ENCODE measurements at places on chromosomes 3 and 15. TPM values are rescaled to one million over a fixed set of nuclear protein-coding genes. Genes with fewer than 3 reads are reported as not detected.
A peak's percentile ranks its signal among the peaks of the same experiment; 100 is the strongest.

The WDR76 gene
- total RNA-seq = 82.4 TPM

The SCN5A gene
- total RNA-seq = 0.35 TPM

The SLC38A3 gene
- total RNA-seq = not detected

The PYGO1 gene
- total RNA-seq = not detected

The LMCD1 gene
- total RNA-seq = 0.81 TPM

The PLD1 gene
- 0.25 TPM for total RNA-seq

The ATP10A gene
- 13.0 TPM for total RNA-seq

The MCF2L2 gene
- total RNA-seq = 1.7 TPM

The BSN gene
- 0.20 TPM for total RNA-seq

The CLDN16 gene
- total RNA-seq = not detected

The NMNAT3 gene
- 7.6 TPM for total RNA-seq

The MON1A gene
- 5.9 TPM for total RNA-seq

The CCR3 gene
- total RNA-seq = not detected

GRCh38 chr3:194879991-194880939 is 194.6 kb downstream of the FAM43A start:
- peak; percentile 23 for DNase-seq

DNA sequence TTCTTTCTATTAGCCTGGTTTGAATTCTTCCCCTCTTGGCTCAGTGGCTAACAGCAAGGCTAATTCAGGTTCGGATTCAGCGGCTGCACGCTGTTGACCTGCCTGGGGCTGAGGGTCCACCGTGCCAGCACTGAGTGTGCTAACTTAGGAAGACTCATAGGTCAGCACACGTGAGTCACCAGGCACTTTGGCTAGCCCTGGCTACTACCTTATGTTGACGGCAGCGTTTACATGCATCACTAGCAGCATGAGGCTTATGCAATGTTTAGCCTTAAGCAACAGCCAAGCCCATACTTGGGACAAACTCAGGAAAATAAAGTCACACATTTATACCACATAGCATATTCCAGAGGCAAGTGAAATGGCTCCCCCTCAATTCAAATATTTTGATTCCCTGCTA is 137.7 kb downstream of the RAB11A start:
- no peak for DNase-seq

GRCh38 chr3:132347811-132348210 is 30.6 kb downstream of the ACP3 start:
- no peak for DNase-seq

DNA sequence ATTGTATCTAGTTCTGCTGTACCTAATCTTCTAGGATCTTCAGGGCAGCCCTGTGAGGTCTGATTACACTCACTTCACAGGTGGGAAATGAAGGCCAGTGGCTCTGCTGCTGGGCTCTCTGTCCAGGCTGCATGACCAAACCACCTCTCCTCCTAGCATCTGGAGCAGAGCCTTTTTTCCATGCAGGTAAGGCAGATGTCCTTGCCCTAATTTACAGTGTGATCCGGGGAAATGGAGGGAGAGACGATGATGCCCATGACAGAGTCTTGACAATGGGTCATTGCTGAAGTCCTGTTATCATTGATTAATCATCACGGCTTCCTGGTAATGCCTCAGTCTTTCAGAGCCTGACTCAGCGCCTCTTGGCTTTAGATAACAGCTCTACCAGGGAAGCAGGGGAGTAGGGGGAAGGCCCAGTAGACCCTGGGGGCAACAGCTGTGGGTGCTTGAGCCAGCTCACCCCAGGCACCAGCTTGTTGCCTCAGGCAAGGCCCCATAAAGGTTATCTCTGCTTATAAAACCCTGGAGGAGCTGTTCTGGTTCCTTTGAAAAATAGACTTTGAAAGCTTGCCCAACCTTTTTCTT is 153.4 kb downstream of the GABRG3 start:
- no peak for DNase-seq

DNA sequence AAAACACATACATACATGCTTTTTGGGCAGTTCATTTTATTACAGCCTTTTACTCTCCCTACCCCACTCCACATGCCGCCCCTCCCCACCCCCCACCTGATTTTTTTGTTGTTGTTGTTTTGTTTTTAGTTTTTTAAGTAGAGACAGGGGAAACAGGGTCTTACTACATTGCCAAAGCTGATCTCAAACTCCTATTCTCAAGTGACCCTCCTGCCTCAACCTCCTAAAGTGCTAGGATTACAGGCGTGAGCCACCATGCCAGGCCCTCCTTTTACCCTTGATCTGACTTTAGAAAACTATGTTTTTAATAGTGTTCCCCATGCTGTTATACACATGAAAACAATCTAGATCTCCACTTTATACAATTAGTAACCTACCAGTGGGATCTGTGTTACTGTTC is 14.8 kb downstream of the PDE12 start:
- DNase-seq = no peak

DNA sequence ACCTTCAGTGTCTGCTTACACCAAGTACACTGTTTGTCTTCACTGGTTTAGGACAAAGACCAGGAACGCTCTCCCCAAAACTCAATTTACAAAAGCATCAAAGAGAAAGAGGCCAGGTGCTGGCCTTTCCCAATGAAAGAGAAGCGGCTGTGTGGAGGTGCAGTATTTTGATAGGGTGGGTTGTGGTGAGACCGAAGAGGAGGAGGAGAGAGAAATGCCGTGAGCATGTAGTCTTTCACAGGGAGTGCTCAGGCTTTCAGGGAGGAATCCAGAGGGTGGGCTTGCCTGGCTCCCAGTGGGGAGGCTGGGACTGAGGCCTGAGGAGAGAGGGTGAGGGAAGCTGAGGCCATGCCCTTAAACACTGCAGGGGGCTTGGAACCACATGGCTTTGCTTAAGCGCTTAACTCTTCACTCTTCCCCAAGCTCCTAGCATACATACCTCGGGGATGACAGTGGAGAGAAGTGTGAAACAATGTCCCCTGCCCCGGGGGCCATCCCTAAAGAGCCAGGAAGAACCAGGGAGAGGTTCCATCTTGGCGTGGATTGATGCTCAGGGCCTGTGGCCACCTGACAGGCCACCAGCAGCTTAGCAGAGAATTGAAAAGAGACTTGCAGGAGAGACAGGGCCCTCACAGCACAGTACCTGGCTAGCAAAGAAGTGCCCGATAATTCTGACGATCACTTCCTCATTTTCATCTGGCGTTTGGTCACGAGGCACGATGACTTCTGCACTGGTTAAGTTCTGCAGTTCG is 60.5 kb downstream of the SENP2 start:
- DNase-seq = no peak

DNA sequence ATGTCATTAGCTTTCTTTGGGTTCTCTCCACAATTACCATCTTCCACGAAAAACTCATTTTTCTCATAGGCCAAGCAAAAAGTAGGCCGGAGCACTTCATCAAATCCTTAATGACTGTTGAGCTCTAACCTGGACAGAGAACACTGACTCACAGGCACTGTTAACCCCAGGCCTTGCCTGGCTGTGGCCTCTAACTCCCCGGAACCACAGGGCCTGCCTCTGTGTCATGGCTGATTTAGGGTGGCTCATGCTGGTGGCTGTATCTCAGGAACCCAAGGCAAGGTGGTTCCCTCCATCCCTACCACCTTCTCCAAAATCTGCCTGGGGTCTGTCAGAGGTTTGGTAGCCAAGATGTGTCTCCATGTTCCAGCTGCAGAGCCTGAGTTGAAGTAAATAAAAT is 3.6 kb downstream of the CRTAP start:
- no peak for DNase-seq

DNA sequence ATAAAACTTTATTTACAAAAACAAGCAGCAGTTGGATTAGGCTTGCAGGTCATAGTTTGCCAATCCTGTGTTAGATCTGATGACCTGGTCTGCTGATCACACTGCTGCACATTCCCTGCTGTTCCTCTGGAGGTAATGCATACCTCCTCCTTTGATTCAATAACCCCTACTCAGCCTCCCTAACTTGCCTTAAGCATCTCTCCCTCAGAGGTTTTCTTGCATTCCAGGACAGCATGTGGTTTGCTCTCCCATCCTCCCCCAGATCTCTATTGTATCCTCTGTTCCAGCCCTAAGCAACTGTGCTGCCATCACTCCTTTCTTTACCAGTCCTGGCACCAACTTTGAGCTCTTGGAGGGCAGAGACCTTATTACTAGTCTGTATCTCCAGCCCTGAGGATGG is 63.4 kb downstream of the CACNA2D3 start:
- no peak for DNase-seq

GRCh38 chr3:15755181-15755580 is 42.6 kb downstream of the ANKRD28 start:
- no peak for DNase-seq

GRCh38 chr3:6444888-6445658 is 415.8 kb upstream of the GRM7 start:
- no peak for DNase-seq

DNA sequence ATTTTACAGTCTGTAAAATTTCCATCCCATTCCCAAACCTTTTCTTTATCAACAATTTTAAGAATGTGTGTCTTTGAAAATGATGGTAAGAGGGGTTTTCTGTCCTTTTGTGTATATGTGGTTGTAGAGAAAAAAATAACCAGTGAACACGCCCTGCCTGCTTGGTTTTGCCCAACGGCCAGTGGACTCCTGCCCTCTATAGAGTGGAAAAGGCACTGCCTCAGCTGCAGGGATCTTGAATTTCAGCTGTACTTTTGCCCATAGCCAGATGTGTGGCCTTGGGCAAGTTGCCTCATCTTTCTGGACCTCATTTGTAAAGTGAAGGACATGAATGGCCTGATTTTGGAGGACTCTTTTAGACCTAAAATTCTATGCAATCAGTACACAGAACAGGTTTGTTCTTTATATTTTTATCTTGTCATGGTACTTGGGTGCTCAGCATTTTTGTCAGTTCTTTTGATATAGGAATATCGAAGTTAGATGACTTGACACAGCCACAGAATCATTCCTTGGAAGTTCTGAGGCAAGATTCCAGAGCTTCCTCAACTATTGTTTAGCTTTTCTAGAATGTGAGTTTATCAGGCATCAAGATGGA is 81.0 kb downstream of the CLDN11 start:
- DNase-seq = peak; percentile 39

DNA sequence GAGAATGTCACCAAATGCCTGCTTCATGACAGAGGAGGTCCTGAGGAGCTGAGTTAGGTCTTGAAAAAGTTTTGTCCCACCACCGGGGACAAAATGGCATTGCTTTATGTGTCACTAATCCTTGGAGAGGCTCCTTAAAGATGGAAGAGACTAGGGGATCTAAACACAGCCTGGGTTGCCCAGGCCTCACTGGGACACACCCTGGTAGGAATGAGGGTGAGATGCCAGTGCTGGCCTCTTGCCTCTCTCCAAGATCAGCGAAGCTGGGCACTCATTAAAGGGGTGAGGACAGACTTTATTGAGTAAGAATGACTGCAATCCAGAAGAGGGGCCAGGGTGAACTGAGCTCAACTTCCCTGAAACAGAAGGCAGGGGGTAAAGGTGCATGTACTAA is 58.5 kb upstream of the KLF13 start:
- no peak for DNase-seq

- DNase-seq = peak; percentile 20
Measured at GRCh38 chr3:168094877-168095610, 680 bp downstream of the GOLIM4 start.

DNA sequence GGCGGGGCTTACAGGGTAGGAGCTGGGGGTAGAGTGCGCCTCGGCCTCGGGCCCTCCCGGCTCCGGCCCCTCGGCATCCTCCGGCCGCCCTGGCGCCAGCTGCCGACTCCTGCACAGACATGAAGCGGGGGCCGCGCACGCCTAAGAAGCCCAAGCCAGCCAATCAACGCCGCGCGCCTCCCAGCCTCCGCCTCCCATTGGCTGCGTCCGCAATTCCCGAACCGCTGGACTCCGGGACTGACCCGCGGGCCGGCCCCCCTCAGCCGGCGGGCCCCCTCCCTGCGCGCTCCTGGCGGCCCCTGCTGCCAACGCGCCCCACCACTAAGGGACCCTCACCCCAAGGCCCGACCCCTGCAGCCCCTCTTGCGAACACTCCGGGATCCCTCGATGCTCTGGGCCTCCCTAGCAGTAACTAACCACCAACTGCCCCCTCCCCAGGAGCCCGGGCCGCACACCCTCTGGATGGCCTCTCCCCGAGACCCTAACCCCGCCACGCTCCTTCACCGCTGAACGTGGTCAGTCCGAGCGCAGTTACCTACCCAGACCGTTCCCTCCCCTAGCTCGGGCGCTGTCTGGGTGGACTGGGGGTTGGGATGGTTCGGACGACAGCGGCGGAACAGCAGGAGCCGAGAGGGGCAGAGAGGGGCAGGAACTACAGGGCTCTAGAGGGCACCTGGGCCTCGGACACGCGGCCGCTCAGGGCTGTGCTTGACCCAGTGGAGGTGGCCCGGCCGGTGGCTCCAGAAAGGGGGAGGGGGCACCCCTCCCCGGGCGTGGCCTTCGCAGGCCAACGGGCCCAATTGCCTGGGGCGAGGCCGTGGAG is 5.0 kb downstream of the GATA2 start:
- DNase-seq = peak; percentile 44

- DNase-seq = no peak
Measured at GRCh38 chr3:58287354-58287753, 18.7 kb upstream of the RPP14 start.

DNA sequence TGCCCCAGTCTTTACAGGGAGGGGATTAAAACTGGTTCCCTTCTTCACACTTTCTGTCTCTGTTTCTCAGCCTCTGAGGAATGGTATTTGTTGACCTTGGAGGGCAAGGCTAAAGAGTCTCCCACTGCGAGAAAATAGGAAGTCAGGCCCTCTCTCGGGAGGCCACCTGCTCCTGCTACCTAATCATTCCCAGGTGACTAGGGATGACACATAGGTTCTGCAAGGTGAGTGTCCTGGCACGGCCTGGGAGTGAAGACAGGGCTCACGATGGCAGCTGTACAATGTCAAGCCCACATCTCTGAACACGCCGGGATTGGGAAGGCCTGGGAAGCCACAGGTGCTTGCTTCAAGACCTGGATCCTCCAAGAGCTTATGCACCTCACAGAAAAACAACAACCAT is 314.2 kb downstream of the NTRK3 start:
- no peak for DNase-seq

DNA sequence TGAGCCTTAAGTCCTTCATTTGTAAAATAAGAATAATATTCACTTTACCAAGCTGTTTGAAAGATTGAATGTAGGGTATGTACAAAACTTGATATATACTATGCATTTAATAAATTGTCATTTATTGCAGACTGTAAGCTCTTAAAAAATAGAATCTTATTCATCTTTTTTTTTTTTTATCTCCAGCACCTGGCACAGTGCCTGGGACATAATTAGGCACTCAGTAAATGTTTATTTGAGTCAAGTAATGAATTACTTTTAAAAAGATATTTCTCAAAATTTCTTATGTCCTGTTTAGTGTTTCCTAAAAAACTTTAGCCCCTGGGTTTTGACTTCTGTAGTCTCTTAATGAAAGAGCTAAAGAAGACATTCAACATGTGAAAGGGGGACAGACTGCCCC is 71.7 kb downstream of the TOP2B start:
- no peak for DNase-seq

GRCh38 chr3:127056281-127056680 is 73.4 kb downstream of the PLXNA1 start:
- no peak for DNase-seq

- DNase-seq = no peak
Measured at GRCh38 chr3:159887911-159888310, 100.7 kb upstream of the IL12A start.
